Left lung (tissue), 14 donors: ENCODE measurements at places on chromosomes 12 and 14. TPM values are rescaled to one million over a fixed set of nuclear protein-coding genes. Genes with fewer than 3 reads are reported as not detected.

PTPRB gene
- 41.8 TPM for total RNA-seq

C12orf54 gene
- not detected for total RNA-seq

CIROP gene
- total RNA-seq: not detected

HOXC12 gene
- total RNA-seq: not detected

AICDA gene
- total RNA-seq: 0.24 TPM

TRIM9 gene
- total RNA-seq: 1.4 TPM

MANSC4 gene
- not detected for total RNA-seq

IAPP gene
- total RNA-seq: not detected

IFI27L1 gene
- 20.3 TPM for total RNA-seq

RNASE4 gene
- 17.9 TPM for total RNA-seq

FOXN4 gene
- not detected for total RNA-seq

SIX1 gene
- not detected for total RNA-seq

LRRK2 gene
- 515 TPM for total RNA-seq

INHBC gene
- not detected for total RNA-seq

ITGA7 gene
- total RNA-seq: 22.4 TPM
